Kidney glomerular epithelial cell (primary cell): ENCODE measurements at places on chromosomes 13 and 19.

DNA sequence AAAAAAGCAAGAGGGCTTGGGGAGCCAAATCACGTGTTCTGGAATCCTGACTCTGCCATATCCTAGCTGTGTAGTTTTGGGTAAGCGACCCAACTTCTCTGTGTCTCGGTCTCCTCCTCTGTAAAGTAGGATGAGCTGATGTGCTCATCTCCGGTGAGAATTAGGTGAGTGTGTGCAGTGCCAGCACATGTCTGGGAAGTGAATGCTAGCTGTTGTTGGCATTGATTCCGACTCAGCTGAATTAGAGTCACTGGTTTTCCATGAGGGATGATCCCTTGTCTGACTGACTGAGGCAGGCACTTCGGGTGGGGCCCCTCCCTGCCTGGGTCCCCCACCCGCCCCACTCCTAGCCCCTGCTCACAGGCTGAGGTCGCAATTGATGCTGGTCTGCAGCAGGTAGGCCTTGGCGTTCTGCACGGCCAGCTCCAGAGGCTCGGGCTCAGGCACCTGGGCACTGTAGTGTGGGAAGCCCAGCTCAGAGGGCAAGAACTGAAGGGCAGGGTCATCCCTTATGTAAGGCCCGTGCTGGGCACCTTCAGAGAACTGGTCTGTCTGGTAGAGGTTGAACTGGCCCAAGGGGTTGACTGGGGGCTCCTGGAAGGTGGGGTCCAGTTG, 835 bp downstream of the RSPH6A start:
- no peak for DNase-seq

- DNase-seq, result no peak
Observed at GRCh38 chr19:10706990-10707389, 5.8 kb downstream of the QTRT1 start.

DNA sequence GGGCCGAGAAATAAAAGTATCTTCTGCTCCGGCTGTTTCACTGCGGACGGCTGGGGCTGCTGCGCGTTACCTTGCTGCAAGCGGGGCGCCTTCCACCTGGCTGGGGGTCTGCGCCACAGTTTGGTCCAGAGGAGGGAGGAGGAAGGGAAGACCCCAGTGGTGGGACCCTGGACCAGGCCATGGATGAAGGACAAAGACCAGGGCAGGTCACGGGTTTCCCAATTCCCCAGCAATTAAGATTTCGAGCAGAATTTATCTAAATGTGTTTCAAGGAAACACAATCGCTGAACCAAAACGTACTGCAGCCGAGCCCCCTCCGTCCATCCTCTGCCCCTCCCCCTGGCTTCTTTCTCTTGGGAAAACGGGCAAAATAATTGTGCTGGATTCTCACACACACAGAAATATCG, 2.9 kb downstream of the SOX1 start:
- DNase-seq, result no peak

DNA sequence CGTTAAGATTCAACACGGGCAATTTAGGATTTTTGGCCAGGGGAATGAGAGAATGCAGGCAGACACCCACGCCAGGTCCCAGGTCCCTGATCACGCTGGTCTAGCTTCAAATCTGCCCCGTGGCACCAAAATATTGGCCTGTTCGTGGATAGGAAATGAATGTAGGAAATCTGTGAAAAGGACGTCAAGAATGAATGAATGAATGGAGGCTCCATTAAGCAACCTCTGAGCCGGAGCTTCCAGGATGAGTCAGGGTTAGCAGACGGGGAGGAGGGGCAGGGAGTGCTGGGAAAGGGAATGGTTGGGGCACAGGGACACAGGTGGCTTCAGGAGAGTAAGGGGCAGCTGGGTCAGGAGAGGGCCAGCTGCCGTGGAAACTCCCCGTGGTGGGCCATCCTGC, 4.2 kb downstream of the SULT2B1 start:
- DNase-seq, result peak; percentile 57

DNA sequence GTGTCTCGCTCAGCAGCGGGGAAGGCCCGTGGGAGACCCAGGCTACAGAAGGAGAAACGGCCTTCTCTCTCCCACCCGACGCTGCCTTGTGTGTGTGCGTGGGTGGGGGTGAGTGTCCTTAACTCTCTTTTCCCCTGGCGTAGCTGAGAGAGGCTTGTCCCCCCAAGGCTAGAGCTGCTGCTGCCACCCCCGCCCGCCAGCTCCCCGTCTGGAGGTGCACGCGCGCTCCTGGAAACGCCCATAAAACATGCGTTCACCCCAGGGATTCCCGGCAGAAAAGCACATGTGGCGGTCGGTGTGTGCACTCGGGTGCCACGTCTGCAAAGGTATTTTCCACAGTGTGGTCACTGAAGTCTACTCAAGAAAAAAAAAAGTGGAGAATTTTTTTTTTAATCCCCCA, 36.1 kb downstream of the GADD45B start:
- DNase-seq, result no peak

- no peak for DNase-seq
Observed at GRCh38 chr19:19489804-19490204, 25.5 kb downstream of the TSSK6 start.

DNA sequence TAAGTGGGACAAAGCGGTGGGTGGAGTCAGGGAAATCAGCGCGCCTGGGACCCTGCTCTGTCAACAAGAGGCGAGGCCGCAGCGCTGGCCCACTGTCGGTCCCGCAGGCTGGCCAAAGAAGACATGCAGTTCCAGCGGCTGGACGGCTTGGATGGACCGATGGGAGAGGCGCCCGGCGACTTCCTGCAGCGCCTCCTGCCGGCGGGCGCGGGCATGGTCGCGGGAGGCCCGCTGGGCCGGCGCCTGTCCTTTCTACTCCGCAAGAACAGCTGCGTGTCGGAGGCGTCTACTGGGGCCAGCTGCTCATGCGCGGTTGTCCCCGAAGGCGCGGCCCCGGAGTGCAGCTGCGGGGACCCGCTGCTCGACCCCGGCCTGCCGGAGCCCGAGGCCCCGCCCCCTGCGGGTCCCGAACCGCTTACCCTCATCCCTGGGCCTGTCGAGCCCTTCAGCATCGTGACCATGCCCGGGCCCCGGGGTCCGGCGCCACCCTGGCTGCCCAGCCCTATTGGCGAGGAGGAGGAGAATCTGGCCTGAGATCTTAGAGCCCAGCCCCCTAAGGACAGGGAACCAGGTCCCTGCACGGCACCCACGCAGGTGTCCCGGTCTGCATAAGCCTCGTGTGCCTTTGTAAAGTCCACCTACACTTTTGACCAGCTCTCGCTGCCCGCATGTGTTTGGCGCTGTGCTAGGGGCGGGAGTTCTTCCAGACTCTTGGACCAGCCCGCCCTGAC, 6.1 kb downstream of the BEST2 start:
- DNase-seq, result no peak

DNA sequence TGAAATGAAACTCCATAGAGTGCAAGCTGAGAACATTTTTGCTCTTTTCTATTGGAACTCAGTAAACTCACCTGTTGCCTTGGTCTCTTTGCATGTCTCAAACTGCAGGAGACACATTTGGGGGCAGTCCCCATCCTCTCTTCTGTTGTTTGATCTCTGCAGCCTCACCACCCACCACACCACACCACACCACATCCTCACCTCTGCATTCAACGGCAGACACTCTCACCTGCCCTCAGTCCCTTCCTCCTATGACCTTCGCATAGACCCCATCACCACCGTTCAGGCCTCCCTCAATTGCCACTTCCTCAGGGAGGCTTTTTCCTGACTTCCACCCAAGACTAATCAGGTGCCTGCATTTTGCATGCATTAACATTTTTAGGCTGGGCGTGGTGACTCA, 14.4 kb upstream of the TPM4 start:
- DNase-seq, result no peak

- DNase-seq, result no peak
Observed at GRCh38 chr13:51101636-51102235, 9.3 kb downstream of the C13orf42 start.

GRCh38 chr19:55216461-55217198, 7.3 kb upstream of the PTPRH start:
- DNase-seq, result peak; percentile 99

- DNase-seq, result no peak
Observed at GRCh38 chr13:63938851-63939250, 2523.2 kb upstream of the PCDH20 start.

DNA sequence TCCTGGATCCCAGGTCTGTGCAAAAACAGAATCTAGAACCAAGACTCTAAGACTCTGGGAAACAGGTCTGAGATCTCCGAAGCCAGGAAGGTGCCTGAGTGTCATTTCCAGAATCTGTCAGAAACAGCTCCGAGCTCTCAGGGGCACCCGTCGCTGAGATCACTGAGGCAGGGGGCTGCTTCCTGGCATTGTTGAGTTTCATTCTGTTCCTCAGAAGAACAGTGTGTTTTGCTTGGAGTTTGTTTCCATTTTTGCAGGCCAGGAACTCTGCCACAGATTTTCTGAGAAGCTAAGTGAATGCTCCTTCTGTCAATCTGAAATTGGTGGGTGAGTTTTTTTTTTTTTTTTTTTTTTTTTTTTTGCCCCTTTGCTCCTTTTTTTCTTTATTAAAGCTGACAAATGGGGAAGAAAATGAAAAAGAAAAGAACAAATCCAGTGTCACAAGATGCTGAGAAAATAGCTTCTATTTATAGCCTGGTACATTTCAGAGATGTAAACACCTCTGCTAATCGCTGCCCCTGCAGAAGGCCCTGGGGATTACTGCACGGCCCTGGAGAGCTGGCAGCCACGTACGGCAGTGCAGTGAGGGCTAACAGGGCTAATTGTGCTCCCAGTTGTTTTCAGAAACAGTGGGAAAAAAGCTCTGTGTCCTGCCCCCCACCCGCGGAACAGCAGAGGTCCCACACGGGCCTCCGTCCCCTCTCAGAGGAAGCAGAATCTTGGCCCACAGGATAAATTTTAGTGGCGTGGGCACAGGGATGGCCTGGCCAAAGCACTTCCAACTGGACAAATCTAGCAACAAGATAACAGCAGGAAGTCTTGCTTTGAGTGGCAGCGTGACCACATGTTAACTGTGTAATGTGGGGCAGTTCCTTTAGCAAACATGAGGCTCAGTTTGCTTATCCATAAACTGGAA, 237.6 kb upstream of the IRS2 start:
- no peak for DNase-seq

GRCh38 chr13:24512197-24512907, at the start of gene PARP4:
PARP4 (minus strand) TSS chr13:24512778; CDS start chr13:24503776, 9,002 bp downstream.
- DNase-seq, result peak; percentile 86

DNA sequence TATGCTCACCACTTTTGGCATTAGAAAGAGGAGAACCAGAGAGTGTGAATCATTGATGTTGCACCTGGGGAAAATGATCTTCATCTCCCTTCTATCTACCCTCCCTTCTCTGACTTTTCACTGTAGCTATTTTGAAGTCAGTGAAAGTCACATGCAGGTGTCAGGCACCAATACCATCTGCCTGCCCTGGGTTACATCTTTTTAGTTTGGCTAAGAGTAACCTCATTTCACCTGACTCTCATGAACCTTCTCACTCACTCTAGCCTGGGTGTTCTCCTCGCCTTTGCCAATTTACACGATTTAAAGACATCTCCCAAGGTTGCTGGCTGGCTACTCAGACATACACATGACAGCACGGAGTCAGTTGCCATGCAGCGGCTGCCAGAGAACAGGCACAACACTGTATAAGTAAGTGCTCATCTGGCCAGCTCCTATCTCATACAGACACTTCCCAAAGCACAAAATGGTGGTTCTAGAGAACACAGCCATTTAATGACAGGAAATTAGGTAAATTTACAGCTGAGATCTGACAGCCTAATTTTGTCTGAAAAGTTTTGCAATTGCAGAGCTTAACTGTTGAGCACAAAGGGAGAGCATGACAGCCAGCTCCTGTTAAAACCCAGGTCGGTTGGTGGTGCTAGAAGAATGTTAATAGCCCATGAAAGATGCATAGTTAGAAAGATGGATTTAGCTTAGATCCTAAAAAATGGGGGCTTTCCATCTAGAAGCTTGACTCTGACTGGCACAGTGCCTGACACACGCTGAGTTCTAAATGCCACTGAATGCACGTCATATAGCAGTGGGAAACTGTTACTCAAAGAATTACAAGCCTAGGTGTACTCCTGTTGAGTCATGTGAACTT, 32.5 kb downstream of the LCP1 start:
- no peak for DNase-seq

DNA sequence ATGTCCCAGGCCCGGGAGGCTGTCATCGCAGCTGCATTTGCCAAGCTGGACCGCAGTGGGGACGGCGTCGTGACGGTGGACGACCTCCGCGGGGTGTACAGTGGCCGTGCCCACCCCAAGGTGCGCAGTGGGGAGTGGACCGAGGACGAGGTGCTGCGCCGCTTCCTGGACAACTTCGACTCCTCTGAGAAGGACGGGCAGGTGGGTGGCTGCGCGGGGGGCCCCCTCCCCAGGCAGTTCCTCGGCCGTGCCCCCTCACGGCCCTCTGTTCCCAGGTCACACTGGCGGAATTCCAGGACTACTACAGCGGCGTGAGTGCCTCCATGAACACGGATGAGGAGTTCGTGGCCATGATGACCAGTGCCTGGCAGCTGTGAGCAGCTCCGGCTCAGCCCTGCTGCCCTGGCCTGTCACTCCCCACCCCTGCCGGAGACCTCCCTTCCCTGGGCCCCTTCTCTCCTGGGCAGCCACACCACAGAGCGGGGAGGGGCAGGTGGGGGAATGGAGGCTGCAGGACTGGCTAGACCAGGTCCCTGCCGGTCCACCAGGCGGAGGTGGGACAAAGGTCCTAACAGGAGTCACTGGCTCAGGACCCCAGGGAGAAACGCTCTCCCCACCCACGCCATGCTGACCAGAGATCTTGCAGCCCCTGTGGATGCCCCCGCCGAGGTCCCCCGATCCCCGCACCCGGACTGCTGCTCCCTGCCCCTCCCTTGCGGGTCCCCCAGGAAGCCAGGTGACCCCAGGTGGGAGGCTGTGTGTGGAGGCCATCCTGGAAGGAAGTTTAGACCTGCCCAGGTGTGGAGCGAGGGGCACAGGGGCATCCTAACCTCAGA, 1.1 kb downstream of the CAPS start:
- DNase-seq, result no peak

GRCh38 chr13:76668716-76669115, 217.5 kb downstream of the KCTD12 start:
- DNase-seq, result no peak

- no peak for DNase-seq
Observed at GRCh38 chr19:55322204-55322885, 2.8 kb downstream of the TMEM150B start.

- DNase-seq, result no peak
Observed at GRCh38 chr19:3149526-3150505, 14.0 kb downstream of the GNA15 start.

GRCh38 chr19:1003283-1003682, 3.1 kb downstream of the GRIN3B start:
- DNase-seq, result no peak

GRCh38 chr13:94902722-94903407, 190.5 kb upstream of the SOX21 start:
- DNase-seq, result no peak

- DNase-seq, result no peak
Observed at GRCh38 chr13:39417131-39417530, 185.9 kb downstream of the LHFPL6 start.

GRCh38 chr13:49265822-49266221, 18.1 kb downstream of the CDADC1 start:
- no peak for DNase-seq

DNA sequence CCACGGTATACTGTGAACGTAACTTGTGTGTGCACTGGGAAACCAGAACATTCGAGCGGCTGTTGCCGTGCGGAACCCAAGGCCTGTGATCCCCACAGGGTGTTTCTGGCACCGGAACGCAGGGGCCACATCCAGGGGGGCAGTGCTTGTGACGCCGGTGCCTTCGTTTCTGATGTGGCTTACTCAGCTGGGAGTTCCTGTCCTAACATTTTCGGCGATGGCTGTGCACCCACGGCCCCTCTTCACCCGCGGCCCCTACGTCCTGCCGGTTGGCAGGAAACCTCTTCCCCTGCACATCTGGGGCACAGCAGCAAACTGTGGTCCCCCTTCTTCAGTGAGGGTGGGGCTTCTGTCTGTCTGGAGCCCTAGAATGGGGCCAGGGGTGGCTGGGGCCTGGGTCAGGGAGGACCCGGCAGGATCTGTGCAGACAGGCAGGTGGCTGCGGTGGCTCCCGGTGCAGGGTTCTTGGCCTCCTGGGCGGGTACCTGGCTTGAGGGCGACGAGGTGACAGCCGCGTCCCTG, 26.2 kb downstream of the CSNK1G2 start:
- DNase-seq, result no peak
